ENCODE measurements at places on chromosomes 2 and 18.

DNA sequence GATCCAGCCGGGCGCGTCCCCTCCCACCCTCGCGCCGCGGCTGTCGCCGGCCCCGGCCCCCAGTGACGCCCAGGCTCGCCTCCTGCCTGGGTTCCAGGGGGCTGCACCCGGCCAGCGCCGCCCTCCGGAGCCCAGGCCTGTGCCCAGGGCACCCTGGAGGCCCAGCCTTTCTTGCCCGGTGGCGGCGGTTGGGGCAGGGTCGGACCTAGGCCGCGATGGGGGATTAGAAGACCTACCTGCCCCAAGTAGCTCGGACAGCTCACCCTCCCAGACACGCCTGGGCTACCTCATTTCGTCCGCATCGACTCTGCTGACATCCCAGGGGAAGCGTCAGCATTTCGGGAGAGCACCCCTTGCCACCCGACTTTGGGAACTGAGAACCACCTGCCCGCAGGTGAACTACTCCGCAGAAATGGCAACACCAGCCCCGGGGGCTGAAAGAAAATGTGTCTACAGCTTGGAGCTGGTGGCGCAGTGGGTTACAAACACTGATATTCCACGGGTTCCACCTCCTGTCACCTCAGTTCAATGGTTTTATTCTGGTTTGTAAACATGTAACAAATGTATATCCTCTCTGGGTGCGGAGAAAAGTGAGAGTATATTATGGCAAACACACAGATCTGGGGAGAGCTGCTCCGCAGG is 834 bp upstream of the ARL4C start:
- no peak for DNase-seq

- DNase-seq, result no peak
Measured at GRCh38 chr18:59001721-59002120, 137.0 kb downstream of the ZNF532 start.

GRCh38 chr18:67590571-67591141 is 74.1 kb upstream of the DSEL start:
- no peak for DNase-seq

DNA sequence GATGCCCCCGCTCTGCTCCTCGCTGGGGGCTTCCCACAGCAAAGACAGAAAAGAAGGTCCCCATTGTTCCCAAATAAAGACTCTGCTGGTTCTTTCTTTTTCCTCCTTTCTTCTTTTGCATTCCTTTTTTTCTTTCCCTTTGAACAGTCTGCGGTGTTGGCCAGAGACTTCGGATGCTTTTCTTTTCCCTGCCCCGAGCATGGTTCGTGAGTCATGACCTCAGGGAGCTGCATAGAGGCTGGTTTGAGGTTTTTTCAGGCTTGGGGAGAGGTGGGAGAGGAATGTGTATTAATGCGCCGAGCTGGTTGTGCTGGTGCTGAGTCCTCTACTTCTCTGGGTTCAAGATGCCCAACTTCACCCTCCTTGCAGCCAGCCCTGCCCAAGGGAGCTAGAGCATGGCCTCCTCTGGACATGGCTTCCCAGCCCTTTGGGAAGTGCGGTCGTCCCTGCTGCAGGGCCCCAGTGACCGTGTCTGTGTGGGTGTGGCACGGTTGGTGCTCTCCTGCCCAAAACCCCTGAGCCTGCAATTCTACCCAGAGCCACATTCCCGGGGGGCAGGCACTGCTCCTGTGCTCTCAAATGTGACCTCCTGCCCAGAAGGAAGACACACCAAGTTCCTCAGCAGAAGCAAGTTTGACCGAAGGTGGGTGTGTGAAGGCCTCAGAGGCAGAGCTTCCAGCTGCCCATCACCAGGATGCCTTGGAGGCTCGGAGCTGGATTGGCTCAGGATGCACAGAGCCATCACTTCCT is 9.0 kb upstream of the ARHGEF4 start:
- no peak for DNase-seq

DNA sequence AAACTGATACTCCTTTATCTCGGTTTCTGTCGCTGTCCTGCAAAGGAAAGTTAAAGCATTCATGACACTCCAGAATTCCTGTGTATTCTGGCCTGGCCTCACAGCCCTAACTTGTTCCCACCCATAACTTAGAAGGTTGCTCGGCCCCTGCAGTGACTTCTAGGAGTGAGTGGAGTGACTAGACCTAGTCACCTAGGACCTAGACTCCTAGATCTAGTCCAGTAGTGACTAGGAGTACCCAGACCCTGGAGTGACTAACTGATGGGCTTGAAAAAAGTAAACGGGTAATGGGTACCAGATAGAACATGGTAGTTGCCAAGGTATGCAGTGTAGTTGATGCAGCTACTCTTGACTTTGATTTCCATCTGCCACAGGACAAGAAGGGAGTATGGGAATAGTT is 181.8 kb downstream of the MYO1B start:
- no peak for DNase-seq

- no peak for DNase-seq
Measured at GRCh38 chr18:3983351-3983969, 471.6 kb downstream of the DLGAP1 start.

DNA sequence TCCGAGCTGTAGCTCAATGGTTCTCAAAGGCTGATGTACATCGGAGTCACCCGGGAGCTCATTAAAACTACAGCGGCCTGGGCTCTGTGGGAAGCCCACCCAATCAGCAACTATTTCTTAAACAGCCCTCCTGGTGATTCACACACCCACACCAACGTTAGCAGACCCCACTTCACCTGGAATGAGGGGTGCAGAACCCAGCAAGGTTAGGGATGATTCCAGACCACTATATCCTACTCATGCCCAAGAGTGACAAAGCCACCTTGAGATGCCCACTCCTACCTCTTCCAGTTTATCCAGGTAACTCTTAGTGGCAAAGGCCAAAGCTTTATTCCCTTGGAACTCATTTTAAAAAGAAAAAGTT is 149.7 kb downstream of the RHBDD1 start:
- no peak for DNase-seq

- DNase-seq, result no peak
Measured at GRCh38 chr2:79179036-79179435, 19.5 kb upstream of the REG3A start.

GRCh38 chr18:26922313-26922712 is 56.8 kb upstream of the AQP4 start:
- DNase-seq, result no peak
